ENCODE measurements at places on chromosomes 11 and 22.

GRCh38 chr11:94956963-94957362 is 16.4 kb downstream of the CWC15 start:
- no peak for DNase-seq

- no peak for DNase-seq
Observed at GRCh38 chr11:528815-529727, 6.3 kb downstream of the HRAS start.

DNA sequence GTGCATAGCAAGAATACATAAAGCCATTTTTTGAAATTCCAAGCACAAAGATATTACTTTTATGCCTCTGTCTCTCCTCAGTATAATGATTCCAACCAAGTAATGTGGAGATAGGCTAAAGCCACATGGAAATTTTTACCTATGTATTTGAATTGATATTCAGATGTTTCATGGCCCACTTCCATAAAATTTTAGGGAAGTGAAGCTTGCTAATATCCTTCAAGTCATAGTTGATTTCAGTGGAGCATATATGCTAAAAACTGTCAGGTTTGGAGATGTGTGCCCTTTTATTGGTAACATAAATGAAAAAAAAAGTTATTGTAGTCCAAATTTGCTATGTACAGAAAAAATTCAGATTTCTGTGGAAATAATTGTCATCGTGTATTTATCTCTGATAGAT is 12.3 kb downstream of the MS4A4E start:
- no peak for DNase-seq

GRCh38 chr11:75430714-75431532 is 2.1 kb downstream of the KLHL35 start:
- DNase-seq = no peak

- no peak for DNase-seq
Observed at GRCh38 chr11:130617001-130617400, 168.6 kb downstream of the ADAMTS15 start.

DNA sequence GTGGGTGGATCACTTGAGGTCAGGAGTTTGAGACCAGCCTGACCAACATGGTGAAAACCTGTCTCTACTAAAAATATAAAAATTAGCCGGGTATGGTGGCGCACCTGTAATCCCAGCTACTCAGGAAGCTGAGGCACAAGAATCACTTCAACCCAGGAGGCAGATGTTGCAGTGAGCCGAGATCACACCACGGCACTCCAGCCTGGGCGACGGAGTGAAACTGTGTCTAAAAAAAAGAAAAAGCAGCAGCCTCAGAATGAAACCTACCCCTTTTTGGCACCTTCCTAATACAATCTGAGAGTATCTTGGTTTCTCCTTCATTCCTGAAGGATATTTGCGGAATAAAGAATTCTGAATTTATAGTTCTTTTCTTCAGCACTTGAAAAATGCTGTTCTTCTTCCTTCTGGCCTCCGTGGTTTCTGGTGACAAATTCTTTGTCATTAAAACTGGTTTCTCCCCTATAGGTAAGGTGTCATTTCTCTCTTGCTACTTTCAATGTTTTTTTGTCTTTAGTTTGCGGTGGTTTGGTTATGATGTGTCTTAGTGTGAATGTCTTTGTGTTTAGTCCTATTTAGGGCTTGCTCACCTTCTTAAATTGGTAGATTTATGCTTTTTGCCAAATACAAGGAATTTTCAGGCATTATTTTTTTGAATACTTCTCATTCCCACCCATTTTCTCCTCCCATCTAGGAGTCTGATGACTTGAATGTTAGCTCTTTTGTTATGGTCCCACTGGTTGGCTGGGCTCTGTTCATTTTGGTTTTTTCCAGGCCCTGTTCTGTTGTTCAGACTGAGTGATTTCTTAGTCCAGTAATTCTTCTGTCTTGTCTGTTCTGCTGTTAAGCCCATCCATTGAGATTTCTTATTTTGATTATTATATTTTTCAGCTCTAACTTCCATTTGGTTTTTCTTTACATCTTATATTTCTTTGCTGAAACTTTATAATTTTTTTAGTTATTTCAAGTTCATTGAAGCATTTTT is 15.4 kb downstream of the ASRGL1 start:
- no peak for DNase-seq

DNA sequence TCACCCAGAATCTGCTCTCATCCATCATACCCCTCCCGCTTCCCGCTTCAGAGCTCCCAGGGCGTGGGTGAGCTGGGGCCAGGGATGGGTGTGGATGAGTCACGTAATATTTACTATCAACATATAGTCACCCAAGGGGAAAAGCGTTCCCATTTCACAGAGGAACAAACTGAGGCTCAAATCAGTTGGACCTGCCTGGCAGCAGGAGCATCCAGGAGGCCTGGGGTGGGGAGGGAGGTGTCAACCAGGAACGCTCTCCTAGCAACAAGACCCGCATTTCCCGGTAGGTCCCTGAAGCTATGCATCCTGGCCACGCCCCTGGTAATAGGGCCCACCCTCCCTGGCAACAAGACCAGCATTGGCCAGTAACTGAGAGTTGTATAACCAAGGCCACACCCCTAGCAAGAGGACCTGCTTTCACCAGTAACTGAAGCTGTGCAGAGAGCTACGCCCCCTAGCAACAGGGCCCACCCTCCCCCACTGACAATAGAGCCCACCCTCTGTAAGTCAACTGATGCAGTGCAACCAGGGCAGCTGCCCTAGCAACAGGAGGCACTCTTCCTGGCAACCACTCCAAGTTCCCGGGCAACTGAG is 32.7 kb upstream of the TXNRD2 start:
- peak; percentile 35 for DNase-seq

- no peak for DNase-seq
Observed at GRCh38 chr11:124839128-124839971, 25.9 kb upstream of the ROBO3 start.

DNA sequence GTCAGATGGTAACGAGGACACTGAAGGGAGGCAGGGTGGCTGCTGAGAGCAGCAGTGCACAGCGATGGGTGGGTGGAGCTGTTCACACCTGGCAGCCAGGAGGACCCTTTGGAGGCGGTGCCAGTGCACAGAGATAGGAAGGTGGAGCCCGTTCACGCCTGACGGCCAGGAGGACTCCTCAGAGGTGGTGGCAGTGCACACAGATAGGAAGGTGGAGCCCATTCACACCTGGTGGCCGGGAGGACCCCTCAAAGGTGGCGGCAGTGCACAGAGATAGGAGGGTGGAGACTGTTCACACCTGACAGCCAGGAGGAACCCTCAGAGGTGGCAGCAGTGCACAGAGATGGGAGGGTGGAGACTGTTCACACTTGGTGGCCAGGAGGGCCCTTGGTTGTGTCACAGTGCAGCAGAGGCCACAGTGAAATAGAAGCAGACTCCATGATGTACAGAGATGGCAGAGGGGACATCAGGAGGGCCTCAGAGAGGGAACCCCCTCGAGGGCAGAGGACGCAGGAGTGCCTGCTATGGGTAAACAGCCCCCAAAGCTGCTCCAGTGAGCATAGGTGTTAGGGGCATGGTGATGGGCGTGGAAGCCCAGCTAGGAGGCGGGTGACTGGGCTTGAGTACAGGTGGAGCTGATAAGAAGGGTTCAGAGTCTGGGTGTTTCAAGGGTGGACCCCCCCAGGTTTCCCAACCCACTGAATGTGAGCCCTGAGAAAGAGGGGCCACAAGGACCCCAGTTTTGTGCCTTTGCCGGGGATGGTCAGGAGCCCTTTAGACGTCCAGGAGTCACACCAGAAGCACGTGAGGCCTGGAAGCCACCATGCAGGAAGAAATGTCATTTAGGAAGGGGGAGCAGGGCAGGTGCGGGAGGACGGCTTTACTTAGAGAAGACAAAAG is 566.7 kb downstream of the BRD1 start:
- DNase-seq = no peak

- DNase-seq = no peak
Observed at GRCh38 chr22:23233752-23234408, 53.6 kb downstream of the BCR start.

GRCh38 chr11:116275635-116276034 is 497.2 kb downstream of the BUD13 start:
- no peak for DNase-seq

- DNase-seq = no peak
Observed at GRCh38 chr22:43811777-43812148, 342 bp downstream of the EFCAB6 start.

DNA sequence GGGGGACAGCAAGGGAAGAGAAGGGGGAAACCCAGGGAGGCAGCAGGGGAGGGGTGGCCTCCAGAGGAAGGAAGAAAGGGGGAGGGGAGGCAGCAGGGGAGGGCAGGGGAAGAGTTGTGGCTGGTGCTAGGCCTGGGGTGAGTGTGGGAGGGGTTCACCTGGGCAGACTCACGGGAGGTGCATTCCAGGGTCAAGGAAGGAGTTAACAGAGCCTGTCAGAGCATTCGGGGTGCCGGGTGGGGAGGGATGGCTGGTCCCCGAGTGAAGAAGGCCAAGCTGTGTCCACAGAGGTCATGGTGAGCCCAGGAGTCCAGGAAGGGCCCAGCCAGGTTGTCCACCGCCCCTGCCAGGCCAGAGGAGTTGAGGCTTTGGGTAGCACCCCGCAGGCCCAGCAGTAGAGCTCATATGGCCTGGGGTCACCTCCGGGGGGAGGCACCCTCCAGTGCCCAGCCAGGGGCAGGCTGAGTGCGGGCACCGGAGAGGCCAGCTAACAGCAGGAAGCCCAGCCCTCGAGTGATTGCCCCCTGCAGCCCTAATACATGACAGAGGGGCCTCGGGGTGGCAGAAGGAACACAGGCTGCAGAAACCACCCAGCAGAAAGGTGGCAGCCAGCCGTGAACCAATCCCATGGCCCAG is 31.1 kb upstream of the PPARA start:
- no peak for DNase-seq

DNA sequence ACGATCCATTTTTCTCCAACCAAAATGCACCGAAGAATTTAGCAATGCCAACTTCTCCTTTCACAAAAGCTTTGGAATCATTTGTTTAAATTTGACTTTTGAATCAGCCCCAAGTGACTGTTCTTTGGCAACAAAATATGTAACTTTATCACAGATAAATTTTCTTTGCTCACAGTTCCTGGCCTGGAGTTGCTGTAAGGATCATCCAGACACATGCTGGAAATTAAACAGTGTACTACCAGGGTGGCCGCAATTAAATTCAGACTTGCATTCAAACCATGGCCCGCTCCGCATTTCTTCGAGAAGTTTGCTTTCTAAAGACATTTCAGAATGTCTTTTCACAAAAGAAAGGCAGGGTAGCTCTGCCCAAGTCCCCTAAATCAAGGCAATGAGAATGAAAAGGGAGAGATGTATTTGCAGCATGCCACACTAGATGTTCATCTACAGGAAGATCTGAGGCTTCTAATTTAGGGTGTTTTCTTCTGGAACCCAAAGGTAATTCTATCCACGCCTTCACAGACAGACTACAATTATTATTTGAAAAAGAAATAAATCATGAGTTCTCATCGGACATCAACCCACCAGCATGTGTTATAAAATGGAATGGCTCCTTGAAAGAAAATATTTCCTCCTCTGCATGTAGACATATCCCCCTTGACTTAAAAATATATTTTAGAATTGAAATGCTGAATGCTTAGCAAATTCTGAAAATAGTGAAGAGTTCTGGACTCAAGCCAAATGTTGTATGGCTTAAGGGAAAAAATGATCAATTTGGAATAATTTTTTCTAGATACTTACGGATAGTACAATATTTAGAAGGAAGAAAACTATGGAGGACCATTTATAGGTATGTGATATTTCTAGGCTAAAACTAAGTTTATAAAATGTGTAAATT is 189.7 kb upstream of the BLID start:
- DNase-seq = no peak

- peak; percentile 47 for DNase-seq
Observed at GRCh38 chr11:65558002-65558929, at the start of gene LTBP3. Gene LTBP3, minus strand, starts transcription at chr11:65558359. Its CDS starts 400 bp downstream, at chr11:65557959.

GRCh38 chr22:50102946-50103345 is 13.1 kb downstream of the MOV10L1 start:
- DNase-seq = no peak

GRCh38 chr22:50271519-50271970 is 1.4 kb upstream of the MAPK11 start:
- no peak for DNase-seq

- DNase-seq = no peak
Observed at GRCh38 chr11:68870470-68870869, 28.8 kb upstream of the CPT1A start.

DNA sequence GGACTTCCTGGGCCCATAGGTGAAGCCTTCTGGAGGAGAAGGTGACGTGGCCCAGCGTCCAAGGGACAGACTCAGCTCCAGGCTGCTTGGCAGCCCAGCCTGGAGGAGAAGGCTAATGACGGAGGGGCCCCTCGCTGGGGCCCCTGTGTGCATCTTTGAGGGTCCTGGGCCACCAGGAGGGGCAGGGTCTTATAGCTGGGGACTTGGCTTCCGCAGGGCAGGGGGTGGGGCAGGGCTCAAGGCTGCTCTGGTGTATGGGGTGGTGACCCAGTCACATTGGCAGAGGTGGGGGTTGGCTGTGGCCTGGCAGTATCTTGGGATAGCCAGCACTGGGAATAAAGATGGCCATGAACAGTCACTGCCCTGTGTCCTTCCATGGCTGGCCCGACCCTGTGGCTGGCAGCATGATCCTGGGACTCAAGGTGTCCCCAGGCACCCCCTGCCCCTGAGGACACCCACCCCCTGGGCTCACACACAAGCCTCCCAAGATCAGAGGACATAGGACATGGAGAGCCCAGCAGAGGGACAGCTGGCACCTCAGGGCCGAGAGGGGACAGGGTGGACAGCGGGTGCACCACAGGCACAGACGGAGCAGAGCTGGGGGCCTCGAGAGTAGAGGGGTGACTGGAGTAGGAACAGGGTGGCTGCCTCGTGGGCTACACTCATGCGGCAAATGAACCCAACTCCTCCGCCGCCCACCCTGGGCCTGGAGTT is 10.1 kb downstream of the SIGIRR start:
- DNase-seq = no peak

- DNase-seq = no peak
Observed at GRCh38 chr22:20392983-20393704, 807 bp upstream of the ZNF74 start.

DNA sequence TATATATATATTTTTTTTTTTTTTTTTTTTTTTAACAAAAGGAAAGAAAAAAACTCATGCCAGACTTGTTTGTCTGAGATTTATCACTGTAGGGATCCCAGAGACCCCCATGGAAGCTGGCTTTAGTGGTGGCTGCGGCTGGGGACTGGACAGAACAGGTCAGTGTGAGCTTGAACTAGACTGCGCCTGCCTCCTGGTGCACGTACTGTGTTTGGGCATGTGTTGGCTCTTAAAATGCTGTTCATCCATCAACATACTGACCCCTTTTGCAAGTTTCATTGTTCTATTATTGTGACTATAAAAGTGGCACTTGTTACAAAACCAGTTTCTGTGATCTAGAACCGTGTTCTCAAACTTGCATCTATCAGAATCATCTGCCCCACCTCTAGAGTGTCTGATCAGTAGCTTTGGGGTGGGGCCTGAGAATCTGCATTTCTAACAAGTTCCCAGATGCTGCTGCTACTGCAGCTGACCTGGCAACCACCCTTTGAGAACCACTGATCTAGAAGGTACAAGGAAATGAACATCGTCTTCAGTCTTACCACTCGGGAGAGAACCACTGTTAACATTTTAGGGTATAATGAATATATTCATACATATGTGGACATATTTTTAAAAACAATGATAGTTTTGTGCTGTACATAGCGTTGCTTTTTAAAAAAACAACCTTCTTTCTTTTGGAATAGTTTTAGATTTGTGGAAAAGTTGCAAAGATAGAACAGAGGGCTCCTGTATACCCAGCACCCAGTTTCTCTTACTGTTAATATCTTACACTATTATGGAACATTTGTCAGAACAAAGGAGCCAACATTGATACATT is 54.0 kb downstream of the ZNRF3 start:
- no peak for DNase-seq

Data from progenitor cell of endocrine pancreas (in vitro differentiated cells).